Activated T-helper 1 cell treated with Interleukin-2 at 50 U/mL for 16 hours (primary cell): ENCODE measurements at places on chromosomes 1 and 21.

DNA sequence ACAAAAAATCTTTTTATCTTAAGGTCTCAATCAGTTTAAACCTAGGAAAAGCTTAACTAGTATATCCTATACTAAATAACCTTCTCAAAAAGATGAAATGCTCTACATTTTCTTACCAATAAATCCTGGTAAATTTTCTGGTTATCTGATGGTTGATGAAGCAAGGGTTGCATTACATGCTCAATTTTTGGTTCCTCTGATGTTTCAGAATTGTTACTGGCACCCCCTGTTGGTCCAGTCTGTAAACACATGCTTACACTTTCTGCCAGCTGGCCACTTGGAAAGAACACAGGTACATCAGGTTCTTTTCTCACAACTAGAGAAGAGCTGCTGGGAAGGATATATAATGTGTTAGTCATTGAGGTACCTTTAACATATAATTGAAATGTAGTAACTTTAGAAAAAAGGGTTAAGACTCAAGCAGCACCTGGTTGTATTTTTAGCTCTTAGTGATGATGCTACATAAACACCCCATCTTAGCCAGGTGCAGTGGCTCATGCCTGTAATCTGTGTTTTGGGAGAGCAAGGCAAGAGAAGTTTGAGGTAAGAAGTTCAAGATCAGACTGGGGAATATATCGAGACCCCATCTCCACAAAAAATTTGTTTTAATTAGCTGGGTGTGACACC lies 30.9 kb upstream of the TAL1 start:
- DNase-seq = no peak

DNA sequence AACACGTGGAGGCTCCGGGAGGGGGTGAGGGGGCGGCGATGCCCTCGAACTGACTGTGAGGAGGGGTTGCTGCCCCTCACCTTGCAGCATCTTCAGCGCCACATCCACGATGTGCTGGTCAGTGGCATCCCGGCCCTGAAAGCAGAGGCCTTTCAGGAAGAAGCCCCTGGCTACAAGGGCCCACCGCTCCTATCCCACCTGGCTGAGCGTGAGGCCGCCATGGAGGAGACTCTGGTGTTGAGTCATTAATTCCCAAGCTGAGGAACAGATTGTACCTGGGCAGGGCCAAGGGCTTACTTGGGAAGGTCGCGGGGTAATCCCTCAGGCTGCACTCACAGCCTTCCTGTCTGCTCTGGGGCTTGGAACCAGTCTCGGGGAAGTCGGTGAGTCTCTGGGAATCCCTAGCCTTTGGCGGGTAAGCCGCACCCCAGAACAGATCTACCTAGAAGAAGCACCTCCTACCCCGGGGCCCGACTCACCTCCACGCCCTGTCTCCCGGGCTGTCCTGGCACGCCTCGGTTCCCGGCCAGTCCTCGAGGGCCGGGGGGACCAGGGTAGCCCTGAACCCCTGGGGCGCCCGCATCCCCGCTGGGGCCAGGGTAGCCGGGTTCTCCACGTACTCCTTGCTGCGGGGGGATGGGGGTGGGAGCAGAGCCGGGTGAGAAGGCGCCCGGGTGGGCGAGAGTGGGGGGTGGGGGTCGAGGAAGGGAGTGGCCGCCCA lies 13.9 kb downstream of the COL9A2 start:
- DNase-seq = no peak

DNA sequence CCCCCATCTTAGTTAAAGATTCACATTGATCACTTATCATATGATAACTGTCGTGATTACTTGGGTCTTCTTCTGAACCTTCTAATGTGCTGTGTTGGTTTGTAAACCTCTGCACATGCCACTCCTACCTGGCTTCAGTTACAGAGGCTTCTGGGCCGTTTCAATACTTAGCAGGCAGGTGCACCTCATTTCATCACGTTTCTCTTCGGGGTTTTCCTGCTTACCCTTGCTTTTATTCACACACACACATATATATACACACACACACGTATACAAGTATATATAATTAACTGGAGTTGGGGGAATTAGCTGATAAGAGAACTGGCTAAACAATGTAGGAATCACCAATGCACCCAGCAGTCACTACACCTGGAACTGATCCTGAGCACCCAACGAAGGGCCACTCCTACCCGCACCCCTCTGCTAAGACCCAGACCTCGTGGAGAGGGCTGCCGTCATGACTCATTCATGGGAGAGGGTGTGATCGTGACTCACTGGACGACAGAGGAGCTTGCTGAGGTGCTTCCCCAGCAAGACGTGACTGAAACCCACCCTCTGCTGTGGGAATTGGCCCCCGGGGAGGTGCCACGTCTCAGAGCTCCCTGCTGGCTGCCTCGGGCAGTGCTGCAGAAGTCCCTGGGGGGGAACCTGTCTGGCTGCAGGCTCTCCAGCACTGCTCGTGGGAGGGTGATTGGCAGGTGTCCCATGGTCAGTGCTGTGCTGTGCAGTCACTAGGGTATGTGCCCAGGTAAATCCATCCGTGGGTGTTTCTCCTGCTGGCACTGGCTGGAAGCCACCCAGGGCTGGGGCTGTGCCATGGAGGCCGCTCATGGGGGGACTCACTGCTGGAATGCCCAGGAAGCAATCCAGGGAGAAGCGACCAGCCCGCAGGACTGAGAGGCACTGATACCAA lies 166.6 kb downstream of the DYRK1A start:
- DNase-seq = no peak

DNA sequence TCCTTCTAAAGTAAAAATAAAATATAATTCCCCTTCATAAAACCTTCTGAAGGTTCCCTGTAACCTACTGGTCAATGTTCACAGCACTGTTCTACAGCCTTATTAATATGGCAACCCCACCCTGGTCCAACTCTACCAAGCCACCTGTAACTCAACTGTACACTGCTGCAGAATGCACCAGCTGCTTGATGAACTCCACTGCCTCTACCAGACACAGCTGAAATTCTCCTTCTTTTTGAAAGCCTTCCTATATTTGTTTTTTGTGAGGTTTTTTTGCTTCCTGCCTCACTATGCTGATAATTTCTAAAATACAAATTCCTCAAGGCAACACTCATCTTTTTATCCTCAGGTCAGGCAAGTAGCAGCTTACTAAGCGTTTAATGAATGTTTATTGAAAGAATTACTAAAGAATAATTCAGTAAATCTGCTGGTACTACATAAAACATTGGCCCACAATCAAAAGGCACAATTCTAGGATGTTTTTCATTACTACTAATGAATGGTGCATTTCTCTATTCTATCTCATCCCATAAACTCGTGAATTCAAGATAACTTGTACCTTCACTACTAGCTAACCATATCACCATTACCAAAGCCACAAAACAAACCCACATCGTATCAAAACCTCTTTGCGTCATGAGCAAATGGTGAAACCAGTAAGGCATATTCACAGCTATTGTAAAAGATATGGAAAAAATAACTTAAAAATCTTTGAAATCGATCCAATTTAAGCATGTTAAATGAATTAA lies 2.4 kb downstream of the SSX2IP start:
- DNase-seq = no peak

DNA sequence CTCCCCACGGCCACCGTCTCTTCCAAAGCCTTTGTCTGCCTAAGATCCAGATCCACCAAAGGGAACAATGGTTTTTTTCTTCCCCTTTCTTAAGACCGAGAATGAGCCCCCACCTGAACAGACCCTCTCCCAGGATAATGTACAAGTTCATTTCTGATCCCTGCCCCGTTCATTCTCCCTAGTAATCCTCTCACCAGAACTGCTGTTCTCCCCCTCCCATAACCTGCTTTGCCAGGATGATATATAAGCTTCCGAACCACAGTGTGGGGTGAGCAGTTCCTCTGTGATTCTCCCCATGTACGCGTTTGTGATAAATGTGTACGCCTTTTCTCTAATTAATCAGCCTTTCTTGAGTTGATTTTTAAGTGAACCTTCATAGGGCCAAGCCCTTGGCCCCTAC lies 4.9 kb downstream of the RD3 start:
- no peak for DNase-seq

GRCh38 chr21:44700101-44701022 lies 3.4 kb downstream of the KRTAP10-12 start:
- DNase-seq = no peak
